ENCODE measurements at places on chromosomes 5 and 9.

DNA sequence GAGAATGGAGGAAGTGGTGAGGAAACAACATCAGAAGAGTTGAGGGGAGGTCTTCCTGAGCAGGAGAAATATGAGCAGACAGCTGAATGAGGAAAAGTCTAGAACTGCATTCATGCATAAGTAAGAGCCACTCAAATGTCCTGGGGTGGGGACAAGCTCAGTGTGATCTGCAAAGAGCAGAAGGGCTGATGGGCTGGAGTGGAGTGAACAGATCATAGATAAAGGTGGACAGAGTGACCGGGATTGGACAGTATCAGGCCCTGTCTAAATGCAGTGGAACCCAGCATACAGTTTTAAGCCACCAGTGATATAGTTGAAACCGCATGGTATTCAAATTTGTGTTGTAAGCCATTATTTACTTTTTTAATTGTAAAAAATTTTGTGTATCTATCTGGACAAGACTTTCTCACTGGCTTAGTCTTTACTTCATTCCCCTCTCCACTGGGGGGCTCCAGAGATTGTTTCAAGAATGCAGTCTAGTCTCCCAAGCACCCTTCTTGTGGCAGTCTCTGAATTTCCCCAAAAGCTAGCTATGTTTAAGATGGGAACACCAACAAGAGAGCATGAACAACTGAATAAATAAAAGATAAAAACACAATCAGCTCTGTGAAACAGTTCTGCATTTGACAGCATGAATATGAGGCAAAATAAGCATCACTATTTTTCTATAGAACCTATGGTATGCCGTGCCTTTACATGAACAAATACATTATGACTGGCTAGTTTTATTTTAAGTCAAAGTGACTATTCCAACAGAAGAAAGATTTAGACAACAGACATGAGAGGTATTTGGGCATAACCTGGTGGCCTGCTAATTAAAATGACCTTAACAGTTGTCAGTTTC, 10.7 kb upstream of the STK32A start:
- no peak for DNase-seq

DNA sequence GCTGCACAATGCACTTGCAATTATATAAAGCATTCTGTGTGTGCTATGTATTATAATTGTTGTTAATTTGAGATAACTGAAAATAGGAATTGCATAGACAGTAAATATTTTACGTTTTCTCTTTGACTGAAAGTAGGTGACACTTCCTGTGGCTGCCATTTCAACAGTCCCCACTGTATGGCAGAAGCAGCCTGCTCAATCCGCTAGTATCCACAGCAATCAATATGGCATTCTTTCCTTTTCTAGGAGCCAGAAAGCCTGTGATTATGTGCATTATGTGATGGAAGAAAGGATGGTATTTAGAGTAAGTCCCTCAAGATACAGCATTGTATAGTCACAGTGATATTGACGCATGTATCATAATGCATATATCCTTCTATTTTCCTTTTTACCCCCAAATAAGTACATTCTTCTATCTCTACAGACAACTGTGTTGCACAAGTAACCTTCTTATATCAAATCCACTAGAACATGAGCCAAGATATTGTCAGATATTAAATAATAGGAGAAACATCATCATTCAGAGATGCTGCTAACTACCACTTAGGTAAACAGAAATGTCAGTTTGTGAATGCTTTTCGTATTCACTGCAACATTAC, 59.7 kb downstream of the CARTPT start:
- no peak for DNase-seq

DNA sequence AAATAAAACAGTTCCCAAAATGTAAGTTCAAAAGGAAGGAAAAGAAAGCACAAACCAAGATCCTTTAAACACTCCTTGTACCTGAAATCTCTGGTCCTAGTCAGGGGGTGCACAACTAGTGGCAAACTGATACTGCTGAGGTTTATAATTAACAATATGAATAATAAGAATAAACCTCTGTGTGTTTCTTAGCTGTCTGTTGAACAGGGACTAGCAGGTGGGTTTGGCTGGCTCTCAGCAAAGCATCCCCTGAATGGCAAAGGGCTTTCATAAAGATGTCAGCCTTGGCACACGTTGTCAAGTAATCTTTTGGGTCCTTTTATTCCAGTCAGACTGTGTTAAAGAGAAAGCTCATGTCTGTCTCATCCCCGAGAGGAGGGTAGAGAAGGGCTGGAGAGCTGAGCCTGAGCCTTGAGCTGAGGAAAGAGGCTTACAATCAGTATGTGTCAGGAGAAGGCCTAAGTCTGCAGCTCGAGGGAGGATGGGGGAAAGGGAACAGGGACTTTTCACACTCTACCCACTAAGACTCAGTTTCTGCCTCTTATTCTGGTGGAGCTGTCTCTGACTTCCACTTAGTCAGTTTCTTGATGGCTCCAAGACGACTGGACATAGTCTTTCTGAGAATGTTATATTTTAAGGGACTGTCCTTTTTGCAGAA, 123.0 kb downstream of the GALNT10 start:
- no peak for DNase-seq

DNA sequence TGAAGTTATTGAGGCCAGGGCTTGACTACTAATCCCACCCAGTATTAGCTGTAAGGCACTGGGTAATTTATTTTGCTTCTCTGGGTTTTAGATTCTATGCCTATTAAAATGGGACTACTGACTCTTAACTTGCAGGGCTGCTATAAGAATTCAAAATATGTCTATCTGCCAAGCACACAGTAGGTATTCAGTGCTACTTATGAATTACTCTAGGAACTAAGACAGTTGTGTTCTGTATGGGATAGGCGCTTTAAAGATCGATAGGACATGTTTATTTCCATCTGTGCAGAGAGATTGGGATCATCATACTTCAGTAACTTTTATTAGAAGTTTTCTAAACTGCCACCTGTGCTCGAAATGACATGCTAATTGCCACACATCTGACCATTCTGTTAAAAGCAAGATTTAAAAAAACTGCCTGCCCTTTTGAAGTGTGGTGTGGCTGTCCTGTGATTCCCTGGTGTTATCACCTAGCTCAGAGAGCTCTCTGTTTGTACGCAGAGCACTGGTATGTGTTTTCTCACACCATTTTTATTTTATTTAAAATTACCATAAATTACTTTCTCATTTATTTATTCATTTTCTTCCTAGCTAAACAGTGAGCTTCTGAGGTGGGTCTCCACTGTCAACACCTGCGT, 58.7 kb downstream of the FYB1 start:
- no peak for DNase-seq

DNA sequence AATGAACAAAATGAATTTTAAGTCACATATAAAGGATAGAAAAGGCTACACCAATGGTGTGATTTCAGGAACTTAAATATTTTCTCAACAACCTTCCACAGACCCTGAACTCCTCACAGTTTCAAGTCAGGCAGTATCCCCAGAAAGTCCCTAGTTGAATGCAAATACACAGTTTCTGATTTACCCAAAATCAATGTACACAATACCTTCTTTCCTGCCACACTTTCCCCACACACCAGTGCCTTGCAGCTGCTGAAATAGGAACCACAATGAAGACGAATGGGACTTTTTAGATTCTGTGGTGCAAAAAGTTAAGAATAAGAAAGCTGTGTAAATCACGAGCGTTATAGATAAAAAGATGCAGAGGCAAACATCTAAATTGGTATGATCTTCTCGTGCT, 552.4 kb upstream of the MEF2C start:
- DNase-seq, result no peak
